ENCODE measurements at places on chromosomes 16 and 17. TPM values are rescaled to one million over a fixed set of nuclear protein-coding genes. Genes with fewer than 3 reads are reported as not detected.
A peak's percentile ranks its signal among the peaks of the same experiment; 100 is the strongest.

GRCh38 chr17:83177611-83178532 is 98.5 kb downstream of the METRNL start:
- DNase-seq = peak; percentile 31
- no peak overlapping the region for H3K27ac ChIP-seq
- H3K4me1 ChIP-seq = peaks cover 10% of the 10 kb centered on the region

GRCh38 chr16:66292241-66292935 is 74.1 kb upstream of the CDH5 start:
- no peak for DNase-seq
- H3K27ac ChIP-seq = no peak overlapping the region
- no peaks in the 10 kb centered on the region for H3K27me3 ChIP-seq
- no peaks in the 10 kb centered on the region for H3K36me3 ChIP-seq
- no peaks in the 10 kb centered on the region for H3K4me1 ChIP-seq
- H3K4me3 ChIP-seq = no peak overlapping the region

- no peaks in the 10 kb centered on the region for H3K27me3 ChIP-seq
- peak overlapping the region; percentile 72 for H3K27ac ChIP-seq
- no peaks in the 10 kb centered on the region for H3K4me1 ChIP-seq
- peaks cover 25% of the 10 kb centered on the region for H3K36me3 ChIP-seq
Observed at GRCh38 chr17:28926786-28927185, 23.9 kb upstream of the DHRS13 start.

GRCh38 chr16:57815987-57816745 is 13.9 kb upstream of the KIFC3 start:
- DNase-seq = no peak
- no peaks in the 10 kb centered on the region for H3K27me3 ChIP-seq
- H3K4me1 ChIP-seq = no peaks in the 10 kb centered on the region
- H3K27ac ChIP-seq = peak overlapping the region; percentile 27
- H3K4me3 ChIP-seq = no peak overlapping the region

DNA sequence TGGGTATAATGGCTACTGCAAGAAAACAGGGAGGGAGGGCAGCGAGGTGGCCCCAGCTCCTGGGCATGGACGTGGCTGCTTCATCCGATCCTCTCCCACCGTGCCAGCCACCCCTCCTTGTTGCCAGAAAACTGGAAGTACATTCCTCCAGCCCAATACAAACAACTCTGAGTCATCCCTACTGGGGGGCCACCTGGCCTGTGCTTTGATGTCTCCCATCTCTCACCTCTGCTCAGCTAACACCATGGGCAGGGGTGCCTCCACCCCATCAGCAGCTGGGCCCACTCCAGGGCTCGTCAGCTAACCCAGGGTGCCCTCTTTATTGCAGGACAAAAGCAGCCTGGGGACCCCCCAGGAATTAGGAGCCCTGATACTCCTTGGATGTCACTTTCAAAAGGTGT is 2.0 kb downstream of the RHBDF2 start:
- no peaks in the 10 kb centered on the region for H3K36me3 ChIP-seq
- H3K27me3 ChIP-seq = no peaks in the 10 kb centered on the region
- no peak for DNase-seq
- H3K4me1 ChIP-seq = peaks cover 10% of the 10 kb centered on the region
- no peak overlapping the region for H3K4me3 ChIP-seq
- peak overlapping the region; percentile 77 for H3K27ac ChIP-seq

The KRT32 gene
- total RNA-seq = not detected

DNA sequence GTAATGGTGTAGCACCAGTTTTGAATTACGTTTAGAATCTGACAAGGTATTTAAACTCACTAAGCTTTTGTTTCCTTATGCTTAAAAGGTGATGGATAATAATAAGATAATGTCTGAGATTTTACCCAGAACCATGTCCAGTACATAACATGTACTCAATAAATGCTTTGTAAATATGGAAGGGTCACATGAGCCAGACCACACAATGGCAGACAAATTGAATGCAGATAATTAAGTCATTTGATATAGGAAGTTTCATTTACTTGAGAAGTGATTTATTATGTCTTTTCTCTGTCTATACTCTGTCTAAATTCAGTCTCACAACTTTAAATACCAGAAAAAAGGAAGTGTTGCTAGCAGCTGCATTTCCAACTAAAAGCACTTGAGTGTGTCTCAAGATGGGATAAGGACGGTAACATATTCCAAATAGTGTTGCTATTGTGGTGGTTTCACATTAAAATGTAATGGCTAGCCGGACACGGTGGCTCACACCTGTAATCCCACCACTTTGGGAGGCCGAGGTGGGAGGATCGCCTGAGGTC is 52.5 kb upstream of the DHX40 start:
- no peak overlapping the region for H3K4me3 ChIP-seq
- no peaks in the 10 kb centered on the region for H3K27me3 ChIP-seq
- H3K4me1 ChIP-seq = peaks cover 9% of the 10 kb centered on the region

DNA sequence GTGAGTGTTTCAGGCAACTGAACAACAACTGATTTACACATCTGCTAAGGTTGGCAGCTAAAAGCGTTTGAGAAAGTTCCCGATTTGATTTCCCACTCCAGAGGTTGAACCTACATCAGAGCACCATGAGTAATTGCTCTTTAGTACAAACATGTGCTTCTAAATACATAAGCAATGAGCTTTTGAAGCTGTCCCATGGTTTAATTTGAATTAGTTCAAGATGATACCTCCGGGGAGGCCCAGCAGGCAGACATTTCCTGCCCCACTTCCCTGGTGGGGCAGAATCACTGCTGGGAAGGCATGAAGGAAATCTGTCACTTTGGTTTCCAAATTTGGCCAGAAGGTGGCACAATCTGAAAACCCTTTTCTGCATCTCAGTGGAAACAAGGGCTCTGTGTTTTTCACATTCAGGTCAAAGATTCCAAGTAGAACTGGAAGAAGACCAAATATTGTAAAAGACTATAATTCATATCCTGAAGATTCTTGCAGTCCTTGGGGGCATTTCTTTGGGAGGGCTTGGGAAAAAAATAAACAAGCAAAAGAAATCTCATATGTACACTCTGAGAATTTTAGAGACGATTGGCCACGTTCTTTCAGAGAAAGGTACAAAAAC is 176.2 kb upstream of the FAM20A start:
- peak overlapping the region; percentile 85 for H3K27ac ChIP-seq
- H3K36me3 ChIP-seq = no peaks in the 10 kb centered on the region
- no peaks in the 10 kb centered on the region for H3K27me3 ChIP-seq

DNA sequence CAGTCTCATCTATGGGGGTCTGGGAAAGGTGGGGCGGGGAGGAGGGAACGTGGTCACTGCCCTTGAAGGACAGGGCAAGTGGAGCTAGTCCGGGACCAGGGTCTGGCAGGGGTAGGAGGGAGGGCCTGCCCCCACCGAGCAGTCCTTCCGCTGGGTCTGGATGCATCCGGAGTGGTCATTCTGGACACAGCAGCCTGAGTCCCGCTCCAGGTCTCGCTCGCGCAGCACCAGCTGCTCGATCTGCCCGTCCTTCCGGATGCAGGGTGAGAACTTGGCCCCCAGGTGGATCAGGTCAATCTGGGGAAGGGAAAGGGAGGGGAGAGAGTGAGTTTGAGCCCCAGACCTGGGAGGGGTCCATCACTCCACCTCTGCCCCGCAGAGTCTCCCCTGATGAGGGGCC is 6.8 kb downstream of the AANAT start:
- H3K27ac ChIP-seq = no peak overlapping the region
- no peaks in the 10 kb centered on the region for H3K4me1 ChIP-seq
- no peaks in the 10 kb centered on the region for H3K27me3 ChIP-seq
- H3K36me3 ChIP-seq = peaks cover 13% of the 10 kb centered on the region
- no peak for DNase-seq

- H3K27me3 ChIP-seq = no peaks in the 10 kb centered on the region
- H3K36me3 ChIP-seq = peaks cover 7% of the 10 kb centered on the region
- no peak for DNase-seq
Observed at GRCh38 chr17:64491034-64491860, 5.6 kb downstream of the POLG2 start.
